A549 treated with AZD2906 at 1 μM for 4 hours (cell line): ENCODE measurements at places on chromosomes 7 and 10. TPM values are rescaled to one million over a fixed set of nuclear protein-coding genes. Genes with fewer than 3 reads are reported as not detected.

Gene C10orf67
- total RNA-seq: 0.05 to 0.19 TPM (median 0.09 TPM) in 4 of 5 replicates, not detected in the other

Gene SPDYE2B
- total RNA-seq: not detected in 5 replicates

Gene GUSB
- total RNA-seq: 27.5 to 33.0 TPM (median 32.6 TPM) in 5 replicates

Gene KIF5B
- total RNA-seq: 51.6 to 80.7 TPM (median 63.2 TPM) in 5 replicates

Gene PNLIP
- total RNA-seq: 0.13 to 0.28 TPM (median 0.14 TPM) in 4 of 5 replicates, not detected in the other

Gene ADRA2A
- total RNA-seq: 0.12 to 0.20 TPM (median 0.18 TPM) in 5 replicates
